ENCODE measurements at places on chromosomes 3 and 15.
A peak's percentile ranks its signal among the peaks of the same experiment; 100 is the strongest.

GRCh38 chr3:195196266-195196665 lies 74.7 kb downstream of the XXYLT1 start:
- peaks cover 4% of the 10 kb centered on the region for H3K4me1 ChIP-seq
- H3K4me3 ChIP-seq = no peak overlapping the region
- H3K36me3 ChIP-seq = peaks cover 11% of the 10 kb centered on the region
- no peaks in the 10 kb centered on the region for H3K27me3 ChIP-seq
- H3K27ac ChIP-seq = no peak overlapping the region

DNA sequence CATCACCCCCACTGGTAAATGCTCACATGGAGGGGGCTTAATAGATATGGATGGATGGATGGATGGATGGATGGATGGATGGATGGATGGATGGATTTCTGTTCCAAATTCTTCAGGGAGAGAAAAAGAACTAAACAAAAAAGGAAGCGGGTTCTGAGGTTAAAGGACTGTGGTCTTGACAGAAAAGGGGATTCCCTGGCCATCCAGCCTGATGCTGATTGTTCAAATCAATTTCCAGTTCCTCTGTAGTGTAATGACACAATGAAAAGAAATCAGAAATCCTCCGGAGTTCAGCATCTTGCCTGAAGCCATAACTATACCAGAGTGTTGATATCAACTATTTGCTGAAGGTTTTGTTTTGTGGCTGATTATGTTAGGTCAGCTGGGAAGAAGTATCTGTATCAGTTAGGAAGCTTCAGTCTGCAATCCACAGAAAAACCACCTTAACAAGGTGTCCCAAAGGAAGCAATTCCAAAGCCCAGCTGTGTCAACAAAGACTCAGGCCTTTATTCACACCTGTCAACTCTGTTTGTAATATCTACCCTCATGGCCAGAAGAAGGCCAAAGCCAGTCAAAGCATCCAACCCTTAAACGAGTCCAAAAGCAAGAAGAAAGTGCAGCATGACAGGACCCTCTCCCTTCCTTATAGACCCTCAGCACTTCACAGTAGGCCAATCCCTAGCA lies 24.5 kb upstream of the RASA2 start:
- no peaks in the 10 kb centered on the region for H3K27me3 ChIP-seq
- H3K4me3 ChIP-seq = no peak overlapping the region
- H3K4me1 ChIP-seq = no peaks in the 10 kb centered on the region

DNA sequence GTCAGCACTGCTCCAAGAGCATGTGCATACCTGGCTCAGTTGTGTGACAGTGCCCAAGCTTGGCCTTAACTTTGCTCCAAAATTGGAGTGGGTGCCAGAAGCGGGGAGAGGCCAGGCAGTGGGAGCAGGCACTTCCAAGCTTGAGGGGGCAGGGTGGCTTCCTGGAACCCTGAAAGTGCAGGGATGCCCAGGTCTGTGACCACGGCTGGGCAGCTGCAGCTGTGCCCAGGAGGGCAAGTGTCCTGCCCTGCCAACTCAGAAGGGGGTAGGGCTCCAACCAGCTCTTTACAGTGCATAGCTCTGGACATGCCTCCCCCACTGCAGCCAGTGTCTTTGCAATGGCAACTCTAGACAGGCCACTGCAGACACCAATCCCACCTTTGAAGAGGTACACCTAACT lies 478.6 kb downstream of the OTOL1 start:
- H3K27me3 ChIP-seq = no peaks in the 10 kb centered on the region
- H3K4me3 ChIP-seq = no peak overlapping the region
- no peak overlapping the region for H3K27ac ChIP-seq
- H3K4me1 ChIP-seq = no peaks in the 10 kb centered on the region

DNA sequence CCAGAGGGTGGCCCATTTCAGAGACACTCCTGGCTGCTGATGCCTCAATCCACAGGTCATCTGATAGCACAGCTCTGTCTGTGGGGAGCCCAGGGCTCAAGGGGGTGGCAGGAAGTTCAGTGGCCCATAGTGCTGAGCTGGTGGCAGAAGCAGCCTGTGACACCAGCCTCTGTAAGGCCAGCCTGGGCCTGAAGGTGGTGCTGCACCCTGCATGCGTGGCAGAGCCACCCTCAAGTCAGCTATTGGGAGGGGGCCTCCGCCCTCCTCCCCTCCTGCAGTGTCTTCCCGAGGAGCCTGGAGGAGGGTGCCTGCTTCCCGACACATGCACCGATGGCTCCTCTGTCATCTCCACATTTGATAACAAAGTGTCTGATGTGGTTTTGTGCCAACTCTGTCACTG lies 3.0 kb downstream of the PLA1A start:
- no peaks in the 10 kb centered on the region for H3K4me1 ChIP-seq
- no peaks in the 10 kb centered on the region for H3K27me3 ChIP-seq
- no peak overlapping the region for H3K27ac ChIP-seq
- no peak overlapping the region for H3K4me3 ChIP-seq
- no peaks in the 10 kb centered on the region for H3K36me3 ChIP-seq
- DNase-seq = peak; percentile 82

GRCh38 chr3:43071313-43071893 lies 34.5 kb downstream of the POMGNT2 start:
- H3K4me3 ChIP-seq = no peak overlapping the region
- DNase-seq = peak; percentile 59
- no peaks in the 10 kb centered on the region for H3K27me3 ChIP-seq

GRCh38 chr3:194682694-194683310 lies 2.9 kb upstream of the FAM43A start:
- H3K36me3 ChIP-seq = no peaks in the 10 kb centered on the region
- no peak overlapping the region for H3K4me3 ChIP-seq
- peak; percentile 81 for DNase-seq
- H3K27me3 ChIP-seq = peaks cover 22% of the 10 kb centered on the region
- no peaks in the 10 kb centered on the region for H3K4me1 ChIP-seq

DNA sequence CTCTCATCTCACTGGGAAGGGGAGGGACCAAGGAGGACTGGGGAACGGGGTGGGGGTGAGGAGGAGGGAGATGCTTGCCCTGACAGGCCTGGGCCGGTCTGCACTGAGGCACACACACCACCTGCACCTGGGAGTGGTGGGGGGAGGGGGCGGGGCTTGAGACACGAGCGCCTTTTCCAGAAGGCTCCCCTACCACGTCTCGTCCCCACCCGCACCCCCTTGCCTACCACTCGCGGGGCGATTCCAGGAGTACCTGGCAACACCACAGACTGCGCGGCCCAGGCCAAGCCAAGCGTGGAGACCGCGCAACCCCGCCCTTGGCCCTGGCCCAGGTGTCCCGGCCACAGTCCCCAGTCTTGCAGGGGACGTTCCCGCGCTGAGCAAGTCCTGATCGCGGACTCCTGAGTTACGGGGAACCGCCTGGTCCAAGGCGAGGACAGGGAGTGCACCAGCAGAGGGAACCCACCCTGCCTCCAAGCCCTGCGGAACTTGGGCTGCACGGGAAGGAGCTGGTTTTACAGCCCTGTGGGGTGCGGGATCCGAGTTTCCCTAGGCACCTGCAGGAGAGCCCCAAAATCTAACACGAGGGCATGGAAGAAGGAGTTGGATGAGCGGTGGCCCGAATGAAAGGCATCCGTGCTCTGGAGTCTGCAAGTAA lies 68.1 kb upstream of the SH3GL3 start:
- no peak overlapping the region for H3K27ac ChIP-seq
- DNase-seq = peak; percentile 67
- H3K4me1 ChIP-seq = peaks cover 3% of the 10 kb centered on the region

GRCh38 chr3:123953735-123954134 lies 7.3 kb downstream of the CCDC14 start:
- no peaks in the 10 kb centered on the region for H3K27me3 ChIP-seq
- no peak for DNase-seq
- H3K4me1 ChIP-seq = no peaks in the 10 kb centered on the region
- no peak overlapping the region for H3K4me3 ChIP-seq
- H3K36me3 ChIP-seq = peaks cover 4% of the 10 kb centered on the region
- H3K27ac ChIP-seq = no peak overlapping the region

- peak overlapping the region; percentile 15 for H3K4me3 ChIP-seq
- no peaks in the 10 kb centered on the region for H3K4me1 ChIP-seq
- DNase-seq = peak; percentile 97
Observed at GRCh38 chr3:14216257-14217048, 37.8 kb downstream of the LSM3 start.

- H3K4me1 ChIP-seq = no peaks in the 10 kb centered on the region
- H3K4me3 ChIP-seq = no peak overlapping the region
- no peak for DNase-seq
- H3K36me3 ChIP-seq = no peaks in the 10 kb centered on the region
- no peak overlapping the region for H3K27ac ChIP-seq
Observed at GRCh38 chr3:88528494-88528893, 378.7 kb downstream of the C3orf38 start.

GRCh38 chr3:180720012-180720411 lies 40.7 kb upstream of the CCDC39 start:
- H3K27ac ChIP-seq = no peak overlapping the region
- no peak overlapping the region for H3K4me3 ChIP-seq
- no peaks in the 10 kb centered on the region for H3K4me1 ChIP-seq
- H3K36me3 ChIP-seq = no peaks in the 10 kb centered on the region

DNA sequence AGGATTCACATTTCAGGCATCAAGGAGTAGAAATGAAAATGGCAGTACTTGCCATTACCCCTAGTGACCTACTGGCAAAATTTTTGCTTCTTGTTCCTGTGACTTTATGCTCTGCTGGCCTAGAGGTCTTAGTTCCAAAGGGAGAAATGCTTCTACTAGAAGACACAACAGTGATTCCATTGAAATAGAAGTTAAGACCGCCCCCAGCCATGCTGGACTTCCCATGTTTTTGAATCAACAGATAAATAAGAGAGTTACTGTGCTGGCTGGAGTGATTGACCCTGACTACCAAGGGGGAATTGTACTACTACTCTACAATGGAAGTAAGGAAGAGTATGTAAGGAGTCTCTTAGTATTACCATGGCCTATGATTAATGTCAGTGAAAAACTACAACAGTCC lies 196.2 kb upstream of the AZI2 start:
- no peak overlapping the region for H3K4me3 ChIP-seq
- DNase-seq = no peak
- H3K27ac ChIP-seq = no peak overlapping the region
- no peaks in the 10 kb centered on the region for H3K27me3 ChIP-seq
- no peaks in the 10 kb centered on the region for H3K36me3 ChIP-seq

DNA sequence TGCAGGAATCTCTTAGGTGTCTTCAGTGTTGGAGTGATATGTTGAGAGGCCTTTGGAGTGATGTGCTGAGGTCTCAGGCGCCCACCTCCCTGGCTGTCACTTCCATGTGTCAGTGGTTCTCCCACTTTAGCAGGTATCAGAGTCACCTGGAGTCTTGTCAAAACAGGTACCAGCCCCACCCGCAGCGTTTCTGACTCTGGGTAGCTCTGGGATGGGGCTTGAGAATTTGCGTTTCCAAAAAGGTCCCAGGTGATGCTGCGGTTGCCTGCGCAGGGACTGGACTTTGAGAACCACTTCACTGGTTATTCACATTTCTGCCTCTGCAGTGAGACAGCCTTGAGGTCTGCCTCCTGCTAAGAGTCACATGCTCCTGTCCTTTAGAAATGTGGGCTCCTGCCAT lies 15.5 kb downstream of the UMPS start:
- H3K27me3 ChIP-seq = no peaks in the 10 kb centered on the region
- no peak overlapping the region for H3K27ac ChIP-seq
- H3K36me3 ChIP-seq = peaks cover 28% of the 10 kb centered on the region
- no peak for DNase-seq
- no peak overlapping the region for H3K4me3 ChIP-seq
- no peaks in the 10 kb centered on the region for H3K4me1 ChIP-seq

- no peaks in the 10 kb centered on the region for H3K36me3 ChIP-seq
- H3K27ac ChIP-seq = no peak overlapping the region
- no peak overlapping the region for H3K4me3 ChIP-seq
- no peak for DNase-seq
Observed at GRCh38 chr15:71249986-71250385, 134.7 kb downstream of the THSD4 start.

- H3K4me3 ChIP-seq = no peak overlapping the region
- no peak overlapping the region for H3K27ac ChIP-seq
- H3K36me3 ChIP-seq = no peaks in the 10 kb centered on the region
- H3K4me1 ChIP-seq = no peaks in the 10 kb centered on the region
Observed at GRCh38 chr3:61323094-61323493, 71.8 kb upstream of the FHIT start.

- DNase-seq = no peak
- no peak overlapping the region for H3K27ac ChIP-seq
- H3K4me3 ChIP-seq = no peak overlapping the region
- no peaks in the 10 kb centered on the region for H3K4me1 ChIP-seq
Observed at GRCh38 chr3:182435860-182436259, 357.4 kb upstream of the ATP11B start.

- H3K4me3 ChIP-seq = no peak overlapping the region
- no peak for DNase-seq
- peaks cover 3% of the 10 kb centered on the region for H3K4me1 ChIP-seq
- H3K27me3 ChIP-seq = no peaks in the 10 kb centered on the region
- no peak overlapping the region for H3K27ac ChIP-seq
- no peaks in the 10 kb centered on the region for H3K36me3 ChIP-seq
Observed at GRCh38 chr15:29470311-29470710, 200.7 kb upstream of the NSMCE3 start.

DNA sequence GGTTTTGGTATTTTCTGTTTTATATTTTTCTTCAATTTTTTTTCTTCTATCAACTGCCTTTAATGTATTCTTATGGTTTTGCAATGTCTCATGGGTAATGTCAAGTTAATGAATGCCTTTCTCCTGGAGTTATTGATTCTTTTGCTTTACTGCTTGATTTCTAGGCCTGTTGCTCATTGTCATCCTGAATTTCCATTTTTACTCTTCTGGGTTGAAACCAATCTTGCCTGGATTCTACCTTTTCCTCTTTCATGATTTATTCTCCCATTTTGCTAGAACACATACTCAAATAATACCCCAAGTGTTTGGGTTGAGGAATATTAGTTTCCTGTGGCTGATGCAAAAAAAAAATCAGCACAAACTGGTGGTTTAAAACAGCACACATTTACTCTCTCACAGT lies 315.2 kb upstream of the PDZRN3 start:
- DNase-seq = no peak
- H3K4me1 ChIP-seq = no peaks in the 10 kb centered on the region
- no peaks in the 10 kb centered on the region for H3K36me3 ChIP-seq
- H3K4me3 ChIP-seq = no peak overlapping the region

DNA sequence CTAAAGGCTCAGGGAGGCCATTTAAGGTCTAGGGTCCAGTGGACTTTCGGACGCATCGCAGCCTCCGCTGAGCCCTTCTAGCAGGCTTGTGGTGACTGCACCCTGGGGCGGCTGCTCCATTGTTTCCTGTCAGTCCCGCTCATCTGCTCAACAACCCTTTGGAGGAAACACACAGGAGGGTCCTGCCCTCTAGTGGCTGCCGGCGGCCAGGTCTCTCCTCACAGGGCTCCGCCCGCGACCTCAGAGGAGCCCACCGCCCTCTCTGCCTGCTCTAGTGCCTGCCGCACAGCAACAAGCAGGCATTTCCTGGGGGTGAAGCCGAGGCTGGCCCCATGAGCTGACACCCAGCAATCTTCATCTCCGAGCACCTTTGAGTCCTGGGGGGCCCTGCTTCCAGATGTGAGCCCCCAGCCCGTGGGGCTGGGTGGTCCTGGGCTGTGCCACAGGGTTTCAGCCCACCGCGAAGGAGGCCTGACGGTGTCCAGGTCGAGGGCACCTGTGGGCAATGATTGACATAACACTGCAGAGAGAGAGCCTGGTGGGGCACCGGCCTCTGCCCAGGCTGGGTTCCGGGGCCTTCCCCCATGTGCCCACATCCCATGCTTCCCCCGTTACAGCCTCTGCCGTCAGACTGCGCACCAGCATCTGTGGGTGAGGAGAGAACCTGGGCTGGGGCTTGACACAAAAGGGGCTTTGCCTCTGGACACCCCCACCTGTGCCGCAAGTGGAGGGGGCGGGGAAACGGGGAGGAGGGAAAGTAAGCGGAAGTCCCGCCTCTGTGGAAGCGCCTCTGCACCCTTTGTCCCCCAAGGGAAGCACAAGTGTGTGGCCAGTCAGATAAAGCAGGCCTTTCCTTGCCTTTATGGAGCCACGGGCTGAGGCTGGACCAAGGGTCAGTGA lies 27.0 kb upstream of the SFMBT1 start:
- H3K4me3 ChIP-seq = peak overlapping the region; percentile 71
- H3K27me3 ChIP-seq = no peaks in the 10 kb centered on the region
- H3K27ac ChIP-seq = no peak overlapping the region
- no peaks in the 10 kb centered on the region for H3K36me3 ChIP-seq
